ENCODE measurements at places on chromosomes 5 and 9.

DNA sequence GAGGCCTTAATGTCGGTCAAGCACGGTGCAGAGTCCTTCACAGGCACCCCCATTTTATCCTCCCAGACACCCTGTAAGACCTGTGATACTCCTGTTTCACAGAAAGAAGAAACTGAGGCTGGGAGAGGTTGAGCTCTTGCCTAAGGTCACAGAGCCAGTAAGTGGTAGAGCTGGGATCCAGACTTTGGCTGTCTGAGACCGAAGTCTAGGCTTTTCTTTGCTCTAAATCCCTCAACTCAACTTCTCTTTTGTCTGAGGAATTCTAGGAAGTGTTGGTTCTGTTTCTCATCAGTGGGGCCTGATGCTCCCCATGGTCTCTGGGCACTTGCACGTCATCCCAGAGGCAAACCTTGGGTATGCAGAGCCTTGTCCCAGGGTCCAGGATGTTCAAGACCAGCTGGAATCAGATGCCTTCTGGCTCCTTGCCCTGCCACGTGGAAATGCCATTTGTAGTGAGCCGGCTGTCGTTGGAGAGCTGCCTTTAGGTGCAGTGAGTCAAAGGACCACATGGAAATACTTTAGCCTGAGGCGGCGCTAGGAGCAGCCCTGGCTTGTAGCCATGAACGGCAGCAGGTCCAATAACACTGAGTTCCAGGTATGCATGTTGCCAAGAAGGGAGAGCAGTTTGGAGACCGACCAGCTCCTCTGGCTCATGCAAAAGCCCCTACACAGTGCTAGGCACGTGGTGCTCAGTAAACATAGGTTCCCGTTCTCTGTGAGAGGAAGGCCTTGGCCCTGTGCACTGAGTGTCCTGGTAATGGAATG lies 9.2 kb downstream of the DCANP1 start:
- no peak for DNase-seq

DNA sequence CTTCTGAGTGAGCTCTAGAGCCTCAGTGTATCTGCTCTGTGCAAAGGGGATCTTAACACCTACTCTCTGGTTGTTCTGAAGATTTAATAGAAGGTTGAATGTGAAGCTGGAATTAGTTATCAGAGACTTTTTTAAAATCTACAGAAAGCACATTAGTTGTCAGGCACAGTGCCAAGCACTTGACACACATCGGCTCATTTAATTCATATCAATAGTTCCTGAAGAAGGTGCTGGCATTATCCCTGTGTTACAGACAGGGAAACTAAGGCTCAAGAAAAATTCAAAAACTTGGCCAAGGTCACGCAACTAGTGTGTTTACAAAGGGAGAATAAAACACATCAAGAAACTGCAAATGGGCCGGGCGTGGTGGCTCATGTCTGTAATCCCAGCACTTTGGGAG lies 80.2 kb downstream of the FGF18 start:
- DNase-seq, result no peak

DNA sequence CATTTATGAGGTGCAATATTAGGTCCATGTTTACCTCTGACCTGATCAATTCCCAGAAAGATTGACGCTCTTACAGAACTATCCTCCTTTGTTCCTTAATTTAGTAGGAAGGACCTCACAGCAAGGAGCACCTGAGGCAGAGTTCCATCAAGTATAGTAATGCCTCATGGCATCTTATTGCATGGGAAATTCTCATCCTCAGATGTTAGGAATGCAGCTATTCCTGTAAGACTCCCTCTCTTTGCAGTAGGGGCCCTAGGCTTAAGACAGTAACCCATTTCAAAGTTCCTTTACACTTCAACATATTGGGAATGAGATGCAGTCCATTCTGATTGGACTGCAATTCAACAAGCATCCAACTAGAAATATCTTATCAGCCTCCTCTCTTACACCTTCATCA lies 69.8 kb downstream of the SLCO4C1 start:
- DNase-seq, result no peak

GRCh38 chr9:124694414-124695279 lies 76.5 kb downstream of the NR6A1 start:
- no peak for DNase-seq

DNA sequence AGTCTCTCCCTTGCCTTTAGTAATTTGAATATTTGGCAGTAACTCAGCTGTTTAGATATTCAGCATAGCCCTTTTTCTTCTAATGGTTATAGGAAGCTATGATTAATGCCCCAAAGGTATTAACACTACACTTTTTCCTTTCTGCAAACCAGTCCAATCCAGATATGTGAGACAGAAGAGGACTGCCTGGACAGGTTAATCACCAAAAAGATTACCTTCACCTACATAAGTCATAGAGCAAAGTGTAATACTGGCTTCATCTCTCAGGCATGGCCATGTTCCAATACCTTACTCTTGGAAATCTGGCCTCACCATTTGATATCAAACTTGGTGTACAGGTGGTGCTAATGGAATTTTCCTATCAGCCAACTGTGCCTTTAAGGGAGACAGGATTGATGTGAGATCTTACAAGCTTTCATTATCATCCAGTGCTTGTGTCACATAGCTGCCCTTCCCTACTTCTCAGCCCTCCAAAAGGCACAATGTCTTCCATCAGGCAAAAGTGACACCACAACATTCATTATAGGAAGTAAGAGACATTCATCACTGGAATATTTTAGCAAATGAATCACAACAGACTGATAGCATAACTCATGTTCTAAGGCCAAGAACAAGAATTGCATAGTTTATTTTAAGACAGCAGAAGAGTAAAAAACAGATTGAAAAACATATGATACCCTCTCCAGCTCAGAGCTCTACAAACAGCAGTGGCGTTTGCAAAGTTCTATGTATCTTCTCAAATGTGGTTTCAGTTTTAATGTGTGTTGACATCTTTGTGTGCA lies 91.2 kb upstream of the PAM start:
- DNase-seq, result no peak

- DNase-seq, result no peak
Observed at GRCh38 chr9:80555782-80556325, 984.1 kb downstream of the TLE4 start.

Measured in stimulated activated CD4-positive, alpha-beta T cell treated with anti-CD3 and anti-CD28 coated beads, TNF-alpha, amount 100 ng/mL, for 4 hours (primary cell).